Activated T-cell treated with anti-CD3 and anti-CD28 coated beads, Interleukin-2, amount 50 U/mL, for 48 hours (primary cell): ENCODE measurements at places on chromosomes 7 and 10.

DNA sequence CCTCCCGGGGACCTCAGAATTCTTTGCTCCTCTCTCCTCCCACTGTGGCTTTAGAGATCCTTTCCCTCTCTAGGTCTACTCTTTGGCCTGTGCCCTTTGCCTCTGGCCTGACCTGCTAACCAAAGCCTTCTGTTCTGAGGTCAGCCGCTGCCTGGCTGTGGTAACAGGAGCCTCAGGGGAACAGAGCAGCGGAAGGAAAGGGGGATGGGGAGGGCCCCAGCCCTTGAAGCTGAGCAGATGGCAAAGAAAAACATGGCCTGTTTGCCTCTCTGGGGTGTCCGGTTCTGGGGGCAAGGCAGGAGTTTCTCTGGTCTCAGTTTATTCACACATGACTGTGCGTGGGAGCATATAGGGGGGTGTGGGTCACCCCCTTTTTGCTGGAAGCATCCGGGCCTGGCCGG is 28.2 kb downstream of the COL26A1 start:
- DNase-seq, result peak; percentile 46

DNA sequence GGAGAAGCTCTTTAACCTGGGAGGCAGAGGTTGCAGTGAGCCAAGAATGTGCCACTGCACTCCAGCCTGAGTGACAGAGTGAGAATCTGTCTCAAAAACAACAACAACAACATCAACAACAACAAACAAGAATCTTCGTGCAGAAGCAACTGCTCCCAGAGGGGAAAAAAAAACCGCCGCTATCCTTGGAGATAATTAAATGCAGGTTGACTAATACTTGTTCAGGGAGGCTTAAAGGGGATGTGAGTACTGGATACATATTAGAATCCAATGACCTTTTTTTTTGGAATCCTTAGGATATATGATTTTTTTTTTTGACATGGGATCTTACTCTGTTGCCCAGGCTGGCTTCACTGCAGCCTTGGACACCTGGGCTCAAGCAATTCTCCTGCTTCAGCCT is 89.6 kb upstream of the FAM171A1 start:
- DNase-seq, result no peak

- no peak for DNase-seq
Measured at GRCh38 chr10:97858001-97858439, 8.4 kb downstream of the GOLGA7B start.

DNA sequence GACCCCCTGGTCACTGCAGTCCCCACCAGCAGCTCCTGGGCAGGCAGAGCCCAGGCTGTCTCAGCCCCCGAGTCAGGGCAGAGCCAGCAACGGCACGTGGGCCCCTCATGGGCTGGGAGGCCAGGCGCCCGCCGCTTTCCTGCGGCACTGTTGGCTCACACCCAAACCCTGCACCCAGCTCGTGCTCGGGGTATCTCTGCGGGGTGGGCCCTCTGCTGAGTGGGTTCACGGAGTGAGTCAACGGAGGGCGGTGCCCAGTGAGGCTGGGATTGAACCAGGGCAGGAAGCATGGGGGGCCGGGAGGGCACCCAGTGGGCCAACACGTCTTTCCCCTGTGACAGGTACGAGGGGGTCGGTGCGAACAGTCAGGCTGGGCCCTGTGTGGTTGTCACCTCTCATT is 28.9 kb downstream of the ADAP1 start:
- peak; percentile 80 for DNase-seq

GRCh38 chr7:45980973-45981372 is 59.9 kb upstream of the IGFBP3 start:
- DNase-seq, result no peak

- DNase-seq, result no peak
Measured at GRCh38 chr10:71799608-71800453, 26.5 kb upstream of the VSIR start.

DNA sequence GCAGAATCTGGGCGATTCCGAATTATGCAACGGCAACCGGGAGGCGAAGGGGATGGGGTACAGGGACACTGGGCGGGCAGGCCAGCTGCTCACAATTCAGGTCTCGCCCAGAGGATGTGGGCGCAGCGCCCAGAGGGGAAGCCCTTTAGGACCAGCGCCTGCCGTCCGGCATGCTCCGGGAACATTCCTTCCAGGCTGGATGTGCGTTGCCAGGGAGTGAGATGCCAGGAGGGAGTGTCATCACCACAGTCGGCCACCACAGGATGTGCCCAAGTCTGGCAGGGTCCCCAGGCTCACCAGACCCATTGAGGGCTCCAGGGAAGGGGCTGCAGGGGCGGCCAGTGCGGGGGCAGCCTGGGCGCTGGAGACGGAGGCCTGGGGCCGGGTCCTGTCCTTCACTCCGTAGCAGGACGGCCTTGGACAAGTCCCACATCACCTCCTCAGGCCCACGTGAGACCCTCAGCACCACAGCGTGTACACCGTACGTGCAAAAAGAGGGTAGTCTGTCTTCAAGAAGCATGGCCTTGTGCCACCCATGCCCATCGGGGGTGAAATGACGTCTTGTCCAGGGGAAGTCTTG is 63.9 kb downstream of the FOXL3 start:
- DNase-seq, result no peak

DNA sequence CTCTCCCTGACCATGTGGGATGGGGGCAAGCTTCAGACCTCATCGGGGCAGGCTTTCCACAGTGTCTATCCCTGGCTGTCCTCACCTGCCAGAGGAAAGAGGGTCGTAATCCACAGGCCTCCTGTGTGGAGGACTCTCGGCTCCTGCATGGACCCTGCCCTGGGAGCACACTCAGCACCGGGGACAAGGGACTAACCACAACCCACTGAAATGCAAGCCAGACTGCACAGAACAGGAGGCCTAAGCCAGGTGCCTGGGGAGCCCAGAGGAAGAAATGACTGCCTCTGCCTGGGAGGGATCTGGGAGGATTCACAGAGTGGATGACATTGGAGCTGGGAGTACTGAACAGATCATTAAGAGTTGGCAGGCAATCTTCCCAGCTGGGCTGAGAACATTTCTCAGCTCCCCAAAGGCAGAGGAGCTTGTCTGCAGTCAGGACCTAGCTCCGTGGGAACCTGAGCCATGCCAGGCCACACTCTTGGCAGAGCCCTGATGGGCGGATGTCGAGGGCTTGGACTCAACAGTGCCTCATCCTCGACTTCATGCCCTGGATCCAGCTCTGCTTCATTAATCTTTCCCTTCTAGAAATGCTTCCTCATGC is 213.4 kb downstream of the USP6NL start:
- no peak for DNase-seq

GRCh38 chr7:100745184-100745583 is 11.8 kb downstream of the ZAN start:
- peak; percentile 26 for DNase-seq

DNA sequence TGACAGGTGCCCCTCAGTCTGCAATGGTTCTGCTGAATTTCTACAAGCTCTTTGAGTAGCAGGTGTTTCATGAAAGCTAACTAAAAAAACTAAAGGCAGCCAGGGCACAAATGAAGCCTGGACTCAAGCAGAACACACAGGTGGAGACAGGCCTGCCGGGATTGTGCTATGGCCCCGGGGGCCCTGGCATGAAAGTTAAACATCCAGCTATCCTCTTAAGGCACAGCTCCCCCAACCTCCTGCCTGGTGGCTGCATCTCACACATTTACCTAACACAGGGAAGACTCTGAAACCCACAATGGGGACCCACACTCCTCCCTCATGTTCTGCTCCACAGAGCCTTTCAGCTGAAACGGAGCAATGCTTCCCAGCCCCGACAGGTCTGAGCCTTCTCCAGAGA is 76.3 kb upstream of the CAMK2B start:
- DNase-seq, result peak; percentile 2

DNA sequence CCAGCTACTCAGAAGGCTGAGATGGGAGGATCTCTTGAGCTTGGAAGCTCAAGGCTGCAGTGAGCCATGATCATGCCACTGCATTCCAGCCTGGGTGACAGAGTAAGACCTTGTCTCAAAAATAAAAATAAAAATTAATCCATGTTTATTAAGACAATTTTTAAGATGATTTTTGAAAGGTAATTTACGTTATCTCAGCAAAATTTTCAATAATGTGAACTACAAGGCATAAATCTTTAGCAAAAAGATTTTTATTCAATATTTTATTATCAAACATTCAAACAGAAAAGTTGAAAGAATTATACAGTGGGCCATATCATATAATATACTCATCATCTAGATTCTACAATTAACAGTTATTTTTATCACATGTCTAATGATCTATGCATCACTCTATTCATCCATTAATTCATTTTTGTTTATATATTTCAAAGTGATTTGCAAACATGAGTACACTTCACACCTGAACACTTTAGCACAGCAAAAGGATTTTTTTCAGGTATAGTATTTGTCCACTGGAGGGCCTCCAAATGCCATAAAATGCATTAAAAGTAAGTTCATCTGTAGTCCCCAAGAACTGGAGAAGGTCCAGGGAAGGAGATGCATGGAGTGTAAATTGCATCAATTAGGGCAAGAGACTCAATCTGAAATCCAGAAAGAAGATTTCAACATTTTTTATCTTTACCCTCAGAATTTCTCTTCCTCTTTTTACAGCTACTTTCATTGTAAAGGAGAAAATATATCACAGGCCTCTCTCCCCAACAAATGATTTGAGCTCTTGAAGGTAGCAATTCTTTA is 38.6 kb upstream of the RSBN1L start:
- DNase-seq, result no peak

DNA sequence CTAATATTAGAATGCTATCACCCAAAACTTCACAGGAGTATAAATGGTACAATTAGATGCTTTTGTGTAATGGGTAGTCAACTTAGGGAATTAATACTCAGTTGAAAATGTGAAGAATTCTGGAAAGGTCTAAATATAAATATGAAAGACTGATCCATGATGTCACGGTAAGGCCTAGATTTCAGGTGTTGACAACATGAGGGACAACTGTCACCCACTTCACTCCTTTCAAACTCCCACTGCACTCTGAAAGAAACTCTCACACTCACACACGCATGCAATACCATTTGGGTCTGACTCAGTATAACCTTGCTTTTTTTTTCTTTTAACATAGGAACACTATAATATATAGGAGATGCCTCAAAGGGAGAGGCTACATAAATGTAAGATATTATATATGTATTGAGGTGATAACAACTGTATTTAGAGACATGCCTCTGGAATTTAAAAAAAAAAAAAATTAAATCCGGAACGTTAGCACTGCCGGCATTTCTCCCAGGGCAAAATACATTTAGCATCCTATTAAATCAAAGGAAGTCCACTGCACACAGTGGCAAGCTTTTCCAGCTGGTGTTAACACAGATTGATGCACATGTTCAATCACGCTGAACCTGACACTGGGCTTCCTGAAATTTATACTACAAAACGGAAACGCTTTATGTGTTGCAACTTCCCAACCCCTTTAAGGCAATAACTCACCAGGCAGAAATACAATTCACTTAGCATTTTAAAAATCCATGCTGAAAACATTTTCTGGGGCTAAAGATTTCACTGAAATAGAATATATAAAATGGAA is 74.9 kb downstream of the RSU1 start:
- no peak for DNase-seq

DNA sequence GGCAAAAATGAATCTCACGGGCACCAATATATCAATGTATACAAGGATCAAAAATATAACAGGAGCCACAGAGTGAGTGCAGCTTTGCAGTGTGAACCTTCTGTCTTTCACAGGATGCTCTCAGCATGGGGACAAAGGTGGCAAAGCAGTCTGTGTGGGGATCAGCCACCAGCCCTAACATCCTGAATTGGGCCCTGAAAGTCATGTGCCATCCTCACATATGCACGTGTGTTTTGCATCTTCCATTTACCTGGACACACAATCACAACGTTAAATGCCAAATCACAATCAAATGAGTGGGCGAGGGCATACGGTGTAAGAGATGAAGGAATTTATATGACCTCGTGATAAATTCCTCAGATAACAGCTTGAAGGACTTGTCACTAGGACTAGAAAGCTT is 6.5 kb downstream of the TAS2R16 start:
- DNase-seq, result no peak

GRCh38 chr7:31408140-31408729 is 67.7 kb upstream of the NEUROD6 start:
- DNase-seq, result no peak

DNA sequence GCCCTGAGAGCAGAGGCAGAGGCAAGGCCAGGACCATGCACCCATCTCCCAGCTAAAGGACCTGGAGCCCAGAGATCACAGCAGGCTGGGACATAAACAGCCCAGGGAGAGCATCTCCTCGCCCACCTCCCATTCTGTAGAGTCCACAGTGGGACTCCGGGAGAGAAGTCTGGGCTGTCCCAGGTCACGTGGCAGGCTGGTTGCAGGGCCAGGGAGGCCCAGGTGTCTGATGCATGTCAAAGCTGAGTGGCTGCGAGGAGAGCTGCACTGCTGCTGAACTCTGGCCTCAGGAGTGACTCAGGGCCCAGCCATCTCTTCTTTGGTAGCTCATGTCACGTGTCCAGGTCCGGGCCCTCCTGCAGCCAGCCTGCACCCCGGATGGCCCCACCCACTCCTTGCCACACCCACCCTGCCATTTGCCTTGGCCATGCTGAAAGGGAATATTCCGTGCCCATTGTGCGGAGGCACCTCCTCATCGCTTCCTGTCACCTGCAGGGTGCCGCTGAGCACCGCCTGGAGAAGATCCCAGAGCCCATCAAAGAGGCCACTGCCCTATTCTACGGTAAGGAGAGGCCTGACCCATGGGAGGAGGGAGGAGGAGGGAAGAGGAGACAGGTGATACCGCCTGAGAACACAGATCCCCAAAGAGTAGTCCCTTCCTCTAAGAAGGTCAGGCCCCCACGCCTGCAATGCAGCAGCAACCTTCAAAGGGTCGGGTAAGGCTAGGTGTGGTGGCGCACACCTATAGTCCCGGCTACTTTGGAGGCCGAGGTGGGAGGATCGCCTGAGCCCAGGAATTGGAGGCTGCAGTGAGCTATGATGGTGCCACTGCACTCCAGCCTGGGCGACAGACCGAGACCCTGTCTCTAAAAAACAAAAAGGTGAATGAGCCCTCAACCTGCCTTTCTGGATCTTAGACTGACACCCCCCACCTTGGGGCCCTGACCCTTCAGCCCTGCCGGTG is 12.6 kb upstream of the SH2B2 start:
- DNase-seq, result no peak

DNA sequence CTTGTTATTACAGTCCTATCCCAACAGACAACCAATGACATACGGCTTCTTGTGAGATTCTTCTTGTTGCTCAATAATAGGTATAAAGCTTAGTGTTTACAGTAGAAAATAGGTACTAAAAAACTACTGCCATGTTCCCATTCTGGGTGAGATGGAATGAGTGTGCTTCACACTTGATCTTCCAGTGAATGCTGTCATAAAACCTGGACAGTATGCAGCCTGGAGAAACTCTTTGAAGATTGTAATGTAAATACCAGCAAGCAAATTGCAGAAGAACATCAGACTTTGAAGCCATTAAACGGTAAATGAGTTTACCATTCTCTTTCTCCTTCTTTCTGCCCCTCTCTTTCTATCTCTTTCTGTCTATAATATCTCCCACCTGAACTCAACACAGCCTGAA is 663.7 kb upstream of the COBL start:
- DNase-seq, result no peak
